HL-60 (cell line): ENCODE measurements at places on chromosomes 12 and 14.

GRCh38 chr12:65997056-65997455, 133.5 kb downstream of the LLPH start:
- DNase-seq = no peak

DNA sequence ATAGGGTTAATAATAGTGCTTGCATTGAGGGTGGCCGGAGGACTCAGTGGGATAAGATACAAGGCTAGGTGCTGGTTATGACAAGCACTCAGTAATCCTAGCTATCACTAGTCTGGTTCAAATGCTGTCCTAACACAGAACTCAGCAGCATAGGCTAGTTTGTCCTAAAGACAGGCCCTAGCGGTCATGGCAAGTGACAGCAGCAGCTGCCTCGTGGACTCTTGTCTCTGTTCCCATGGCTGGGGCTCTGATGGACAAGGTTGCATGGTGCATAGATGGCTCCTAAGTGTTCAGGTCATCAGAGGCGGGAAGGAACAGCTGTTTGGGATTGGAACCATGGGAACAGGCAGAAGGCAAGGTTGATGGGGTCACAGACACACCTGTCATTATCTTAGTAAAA, 42.4 kb upstream of the IGF1 start:
- no peak for DNase-seq

DNA sequence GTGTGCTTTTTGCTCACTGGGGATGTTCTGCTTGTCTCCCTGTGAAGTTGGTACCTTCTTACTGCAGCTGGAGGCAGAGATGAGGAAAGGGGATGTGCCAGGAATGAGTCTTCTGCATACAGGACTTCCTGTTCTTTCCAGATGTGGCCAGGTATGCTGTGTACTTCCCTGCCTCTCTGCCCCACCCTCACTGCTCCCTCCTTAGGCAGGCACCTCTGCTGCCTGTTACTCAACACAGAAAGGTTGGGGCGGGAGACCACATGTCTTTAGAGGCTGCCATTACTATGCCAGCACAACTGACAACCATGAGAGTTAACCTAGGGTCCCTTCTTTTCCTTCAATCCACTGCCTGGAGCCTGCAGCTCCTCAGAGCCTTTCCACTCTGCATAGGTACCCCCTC, 2.0 kb upstream of the OAS3 start:
- DNase-seq = no peak

DNA sequence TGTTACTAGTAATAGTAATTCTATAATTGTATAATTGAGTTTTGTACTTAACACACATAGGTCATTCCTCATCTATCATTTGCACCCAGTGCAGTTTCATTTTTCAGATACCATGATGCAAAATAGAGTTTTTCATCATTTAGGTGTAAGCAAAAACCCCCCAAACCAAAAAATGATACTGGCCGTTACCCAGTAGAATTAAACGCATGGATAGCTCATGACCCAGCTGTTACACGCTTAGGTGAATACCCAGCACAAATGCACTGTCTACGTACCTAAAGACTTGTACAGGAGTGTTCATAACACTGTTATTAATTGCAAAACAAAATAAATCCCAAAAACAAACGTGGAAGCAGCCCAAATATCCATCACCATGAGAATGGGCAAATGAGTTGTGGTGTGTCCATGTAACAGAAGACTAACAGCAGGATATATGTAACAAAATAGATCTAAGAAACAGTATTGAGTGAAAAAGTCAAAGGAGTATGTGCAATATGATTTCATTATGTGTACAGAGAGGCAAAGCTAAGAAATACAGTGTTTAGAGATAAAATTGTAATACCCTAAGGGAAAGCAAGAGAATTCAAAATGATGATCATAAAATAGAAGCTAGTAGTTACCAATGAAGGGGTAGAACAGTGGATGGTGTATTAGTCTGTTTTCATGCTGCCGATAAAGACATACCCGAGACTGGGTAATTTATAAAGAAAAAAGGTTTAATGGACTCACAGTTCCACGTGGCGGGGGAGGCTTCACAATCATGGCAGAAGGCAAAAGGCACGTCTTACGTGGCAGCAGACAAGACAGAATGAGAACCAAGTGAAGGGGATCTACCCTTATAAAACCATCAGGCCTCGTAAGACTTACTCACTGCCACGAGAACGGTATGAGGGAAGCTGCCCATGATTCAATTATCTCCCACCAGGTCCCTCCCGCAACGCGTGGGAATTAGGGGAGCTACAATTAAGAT, 49.8 kb downstream of the EID3 start:
- no peak for DNase-seq

GRCh38 chr12:4956054-4956453, 46.3 kb downstream of the KCNA1 start:
- DNase-seq = no peak

DNA sequence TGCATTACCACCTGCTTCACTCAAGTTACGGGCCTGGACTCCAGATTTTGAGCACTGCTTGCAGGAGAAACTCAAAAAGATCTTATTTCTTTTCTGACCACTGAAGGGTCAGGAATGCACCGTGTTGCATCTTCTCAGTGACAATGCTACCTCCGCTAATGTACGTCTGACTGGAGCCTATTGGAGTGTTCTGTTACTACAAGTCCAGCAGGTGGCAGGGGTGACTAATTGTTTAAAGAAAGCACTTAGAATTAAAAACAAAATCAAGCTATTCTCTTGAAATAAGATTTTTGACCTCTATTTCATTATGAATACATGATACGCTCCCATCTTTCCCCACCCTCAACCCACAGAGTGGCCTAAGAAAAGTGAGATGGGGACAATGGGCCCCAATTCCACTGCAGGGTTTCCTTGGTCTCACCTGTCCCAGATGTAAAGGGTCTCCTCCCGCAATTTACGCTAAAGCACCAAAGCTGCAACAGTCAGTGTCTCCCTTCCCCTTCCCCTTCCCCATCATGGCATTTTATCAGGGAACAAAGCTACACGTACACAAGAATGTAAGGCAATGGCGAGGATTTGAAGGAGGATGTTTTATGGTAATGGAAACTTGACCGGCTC, 2.2 kb downstream of the TBPL2 start:
- no peak for DNase-seq

DNA sequence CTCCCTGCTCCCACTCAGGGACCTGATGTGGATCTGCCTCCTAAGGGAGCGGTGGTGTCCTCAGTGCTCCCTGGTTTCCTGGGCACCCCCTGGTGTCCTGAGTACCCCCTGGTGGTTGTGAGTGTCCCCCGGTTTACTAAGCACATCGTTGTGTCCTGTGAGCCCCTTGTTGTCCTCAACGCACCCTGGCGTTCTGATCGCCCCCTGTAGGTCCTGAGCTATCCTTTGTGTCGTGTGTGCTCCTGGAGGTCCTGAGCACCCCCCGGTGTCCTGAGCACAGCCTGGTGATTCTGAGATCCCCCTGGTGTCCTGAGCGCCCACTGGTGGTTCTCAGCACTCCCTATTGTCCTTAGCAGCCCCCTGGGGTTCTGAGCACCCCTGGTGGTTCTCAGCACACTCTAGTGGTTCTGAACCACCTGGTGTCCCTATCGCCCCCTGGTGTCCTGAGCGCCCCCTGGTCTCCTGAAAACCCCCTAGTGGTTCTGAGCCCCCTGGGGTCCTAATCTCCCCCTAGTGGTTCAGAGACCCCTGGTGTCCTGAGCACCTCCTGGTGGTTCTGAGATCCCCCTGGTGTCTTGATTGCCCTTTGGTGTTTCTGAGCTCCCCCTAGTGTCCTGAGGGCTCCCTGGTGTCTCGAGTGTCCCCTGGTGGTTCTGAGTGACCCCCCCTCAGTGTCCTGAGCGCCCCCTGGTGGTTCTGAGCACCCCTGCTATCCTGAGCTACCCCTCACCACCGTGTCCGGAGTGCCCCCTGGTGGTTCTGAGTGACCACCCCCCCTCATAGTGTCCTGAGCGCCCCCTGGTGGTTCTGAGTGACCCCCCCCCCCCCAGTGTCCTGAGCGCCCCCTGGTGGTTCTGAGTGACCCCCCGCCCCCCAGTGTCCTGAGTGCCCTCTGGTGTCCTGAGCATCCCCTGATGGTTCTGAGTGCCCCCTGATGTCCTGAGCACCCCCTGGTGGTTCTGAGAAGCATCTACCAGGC, 615.1 kb downstream of the TMEM121 start:
- no peak for DNase-seq

DNA sequence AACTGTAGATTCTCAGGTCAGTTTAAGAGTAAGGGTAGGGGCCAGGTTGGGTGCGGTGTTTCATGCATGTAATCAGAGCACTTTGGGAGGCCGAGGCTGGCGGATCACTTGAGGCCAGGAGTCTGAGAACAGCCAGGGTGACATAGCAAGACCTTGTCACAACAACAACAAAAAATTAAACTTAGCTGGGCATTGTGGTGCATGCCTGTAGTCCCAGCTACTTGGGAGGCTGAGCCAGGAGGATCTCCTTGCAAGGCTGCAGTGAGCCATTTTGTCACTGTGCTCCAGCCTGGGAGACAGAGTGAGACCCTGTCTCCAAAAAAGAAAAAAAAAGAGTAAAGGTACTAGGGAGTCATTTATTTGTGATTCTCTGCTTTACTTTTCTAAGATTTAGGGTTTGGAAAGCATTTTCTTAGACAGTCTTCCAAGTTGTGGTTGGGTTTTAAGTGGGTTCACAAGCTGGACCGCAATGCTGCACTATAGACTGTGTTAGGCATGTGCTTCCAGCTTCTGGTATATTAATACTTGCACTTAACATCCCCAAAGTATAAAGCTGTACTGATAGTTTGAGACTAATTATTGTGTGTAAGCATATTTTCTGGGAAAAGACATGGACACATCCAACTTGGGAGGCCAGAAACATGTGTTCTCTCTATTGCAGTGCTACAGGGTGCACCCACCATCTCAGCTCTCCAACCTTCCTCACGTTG, 49.1 kb upstream of the HECTD1 start:
- DNase-seq = no peak

DNA sequence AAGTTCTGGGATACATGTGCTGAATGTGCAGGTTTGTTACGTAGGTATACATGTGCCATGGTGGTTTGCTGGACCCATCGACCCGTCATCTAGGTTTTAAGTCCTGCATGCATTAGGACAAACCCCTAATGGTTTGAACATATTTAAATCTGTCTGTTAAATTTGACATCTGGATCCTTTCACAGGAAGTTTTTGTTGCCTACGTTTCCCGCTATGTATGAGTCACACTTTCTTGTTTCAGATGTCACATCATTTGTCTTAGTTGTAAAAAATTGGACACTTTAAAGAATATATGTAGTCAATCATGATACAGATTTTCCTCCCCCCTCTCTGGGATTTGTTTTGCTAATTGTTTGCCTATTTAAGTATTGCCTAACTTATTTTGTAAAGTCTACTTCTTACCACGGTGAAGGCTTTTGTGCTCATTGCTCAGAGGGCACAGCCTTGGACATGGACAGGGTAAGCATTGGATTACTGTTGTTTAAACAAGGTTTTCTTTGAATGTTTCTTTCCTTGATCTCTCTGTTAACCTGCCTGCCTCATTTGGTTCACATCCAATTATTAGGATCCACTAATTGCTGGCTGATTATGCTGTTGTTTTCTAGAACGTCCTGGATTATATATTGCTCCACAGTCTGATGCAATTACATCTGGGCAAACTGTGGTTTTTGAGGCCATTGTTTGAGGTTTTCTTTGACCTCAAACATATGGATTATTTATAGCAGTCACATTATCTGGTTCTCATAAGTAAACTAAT, 1441.4 kb downstream of the AACS start:
- no peak for DNase-seq

- DNase-seq = no peak
These were observed 3.5 kb downstream of the TAC3 start for GRCh38 chr12:57012600-57013465.

- no peak for DNase-seq
These were observed 35.6 kb downstream of the RIMBP2 start for GRCh38 chr12:130680451-130680990.

DNA sequence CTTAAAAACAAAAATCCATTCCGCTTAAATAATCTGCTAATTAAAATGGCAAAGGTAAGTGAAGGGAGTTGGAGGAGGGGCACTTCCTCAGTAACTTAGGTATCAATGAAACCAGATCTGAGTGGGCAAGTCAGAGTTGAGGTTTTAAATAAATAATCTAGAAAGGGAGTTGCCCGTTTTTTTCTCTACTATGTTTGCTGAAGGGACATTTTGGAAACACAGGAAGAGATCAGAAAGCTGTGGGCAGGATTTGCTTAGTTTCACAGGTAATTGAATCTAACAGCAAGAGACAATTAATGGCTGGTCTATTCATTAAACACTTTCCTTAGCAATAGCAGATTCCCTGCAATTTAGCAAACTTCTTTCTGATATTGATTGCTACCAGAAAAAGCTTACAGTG, 186.0 kb upstream of the ABCD2 start:
- DNase-seq = no peak

DNA sequence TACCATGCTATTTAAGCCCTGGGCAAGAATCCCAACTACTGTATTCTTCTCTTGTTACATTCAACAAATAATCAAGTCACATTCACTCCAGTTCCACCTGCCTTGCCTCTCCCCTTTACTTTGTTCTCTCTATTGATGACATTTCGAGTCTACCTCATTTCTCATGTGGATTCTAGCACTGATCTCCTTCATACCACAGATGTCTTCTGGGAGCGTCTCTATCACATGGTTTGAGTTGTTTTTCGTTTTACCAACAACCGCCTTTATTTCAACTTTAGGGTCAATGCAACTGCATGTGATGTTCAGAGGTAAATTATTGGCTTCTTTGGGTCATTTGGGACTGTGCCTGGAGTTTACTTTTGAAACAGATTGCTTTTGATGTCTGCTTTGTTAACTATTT, 40.7 kb downstream of the OTOGL start:
- DNase-seq = no peak

GRCh38 chr14:25050269-25051150, 563 bp upstream of the STXBP6 start:
- DNase-seq = no peak

DNA sequence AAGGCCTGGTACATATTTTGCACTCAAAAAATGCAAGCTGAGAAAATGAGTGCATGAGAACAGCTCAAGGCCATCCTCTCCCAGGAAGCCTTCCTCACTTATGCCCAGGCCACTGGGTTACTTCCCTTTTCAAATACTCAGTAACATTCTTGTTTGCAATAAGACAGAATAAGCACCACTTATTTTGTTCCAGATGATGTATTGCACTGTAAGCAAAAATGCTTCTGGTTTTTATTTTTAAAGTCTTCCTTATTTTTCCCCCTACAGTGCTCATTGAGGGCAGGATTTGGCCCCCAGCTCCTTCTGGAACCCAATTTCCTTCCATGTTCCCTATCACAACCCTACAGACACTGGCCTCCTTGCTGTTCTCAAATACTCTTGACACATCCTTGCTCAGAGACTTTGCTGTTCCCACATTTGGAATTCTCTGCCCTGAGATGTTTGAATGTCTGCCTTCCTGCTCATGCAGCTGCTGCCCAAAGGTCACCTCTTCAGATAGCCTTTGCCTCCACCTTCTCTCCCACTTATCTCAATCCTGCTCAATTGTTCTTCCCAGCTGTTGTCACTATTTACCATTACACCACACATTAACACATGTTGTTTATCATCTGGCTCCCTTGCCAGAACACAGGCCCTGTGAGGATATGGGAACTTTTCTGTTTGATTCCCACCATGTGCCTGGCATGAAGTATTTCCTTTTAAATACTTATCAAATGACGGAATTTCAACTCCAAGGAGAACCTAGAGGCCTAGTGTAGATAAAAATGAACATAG, 49.9 kb downstream of the IFNG start:
- no peak for DNase-seq
